ENCODE measurements at places on chromosomes 1 and 21.

DNA sequence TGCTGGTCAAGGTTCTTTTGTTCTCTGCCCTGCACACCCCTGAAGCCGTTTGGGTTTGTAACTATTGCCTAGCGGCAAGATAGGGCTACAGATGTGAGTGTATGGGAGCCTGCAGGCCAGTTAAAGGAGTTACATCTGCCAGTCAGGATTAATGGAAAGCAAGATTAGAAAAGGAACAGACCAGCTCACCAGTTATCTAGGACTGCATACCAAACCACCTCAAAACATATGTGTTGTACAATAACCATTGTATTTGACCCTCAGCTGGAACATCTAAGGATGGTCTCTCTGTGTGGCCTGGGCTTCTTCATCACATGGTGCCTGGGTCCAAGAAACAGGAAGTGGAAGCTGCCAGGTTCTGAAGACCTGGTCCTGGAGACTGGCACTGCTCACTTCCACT lies 52.5 kb upstream of the FBXO28 start:
- no peak for DNase-seq

DNA sequence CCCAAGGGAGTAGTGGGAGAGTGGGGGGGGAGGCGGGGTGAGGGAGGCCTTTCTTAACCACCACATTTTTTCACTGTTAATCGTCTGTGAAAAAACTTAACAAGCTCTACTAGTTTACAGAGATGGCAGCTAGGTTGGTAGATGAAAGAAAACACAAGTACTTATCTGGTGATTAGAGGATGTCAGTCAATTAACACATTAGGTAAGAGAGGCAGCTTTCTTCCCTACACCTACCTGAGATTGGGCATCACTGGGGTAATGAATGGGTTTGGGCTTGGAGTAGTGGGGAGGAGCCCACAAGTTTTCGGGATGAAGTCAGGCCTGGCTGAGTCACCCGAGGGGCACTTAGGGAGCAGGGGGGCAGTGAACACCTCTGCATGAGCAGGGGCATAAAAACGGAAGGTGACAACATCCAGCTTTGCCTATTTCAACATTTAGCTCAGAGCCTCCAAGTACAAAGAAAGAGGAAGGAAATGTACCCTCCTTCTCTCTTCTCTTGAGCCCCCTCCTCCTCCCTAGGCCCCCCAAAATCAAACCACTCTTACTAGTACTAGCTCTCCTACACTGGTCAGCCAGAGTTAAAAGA lies 2.5 kb downstream of the LBR start:
- peak; percentile 39 for DNase-seq

DNA sequence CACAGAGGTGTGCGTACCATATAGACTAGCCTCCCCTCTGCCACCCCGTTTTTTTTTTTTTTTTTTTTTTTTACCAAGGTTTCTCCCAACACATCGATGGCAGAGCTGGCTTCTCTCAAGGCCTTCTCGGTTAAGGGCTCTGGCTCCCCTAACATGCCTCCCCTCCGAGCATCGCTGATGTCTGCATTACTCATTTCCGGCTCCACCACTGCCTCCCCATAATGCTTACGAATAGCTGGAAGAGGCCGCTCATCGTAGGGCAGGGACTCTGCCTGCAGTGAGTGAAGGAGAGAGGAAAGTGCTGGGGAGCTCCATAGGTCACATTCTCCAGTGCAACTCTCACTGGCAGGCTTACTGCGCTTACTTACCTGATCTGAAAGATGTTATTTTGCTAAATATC lies 20.6 kb downstream of the CEP104 start:
- no peak for DNase-seq

- DNase-seq = no peak
Measured at GRCh38 chr1:27745466-27745865, 19.7 kb downstream of the FAM76A start.

DNA sequence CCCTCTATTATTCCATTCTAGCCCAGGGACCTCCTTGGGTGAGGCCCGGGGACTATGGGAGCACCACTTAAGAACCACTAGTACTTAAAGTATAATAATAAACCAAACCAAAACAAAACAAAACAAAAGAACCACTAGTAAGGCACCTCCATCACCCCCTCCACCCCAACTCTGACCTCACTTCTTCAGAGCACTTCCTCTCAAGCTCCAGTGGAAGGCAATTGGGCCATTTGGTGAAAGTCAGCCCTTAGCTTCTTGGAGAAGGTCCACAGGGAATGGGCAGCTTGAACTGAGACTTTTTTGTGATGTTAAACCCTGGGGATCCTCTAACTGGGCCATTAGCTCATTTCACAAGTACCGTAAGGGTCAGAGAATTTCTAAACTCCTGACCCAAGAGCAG lies 237.3 kb downstream of the RHOU start:
- no peak for DNase-seq

- no peak for DNase-seq
Measured at GRCh38 chr21:15986277-15986676, 256.5 kb downstream of the USP25 start.

DNA sequence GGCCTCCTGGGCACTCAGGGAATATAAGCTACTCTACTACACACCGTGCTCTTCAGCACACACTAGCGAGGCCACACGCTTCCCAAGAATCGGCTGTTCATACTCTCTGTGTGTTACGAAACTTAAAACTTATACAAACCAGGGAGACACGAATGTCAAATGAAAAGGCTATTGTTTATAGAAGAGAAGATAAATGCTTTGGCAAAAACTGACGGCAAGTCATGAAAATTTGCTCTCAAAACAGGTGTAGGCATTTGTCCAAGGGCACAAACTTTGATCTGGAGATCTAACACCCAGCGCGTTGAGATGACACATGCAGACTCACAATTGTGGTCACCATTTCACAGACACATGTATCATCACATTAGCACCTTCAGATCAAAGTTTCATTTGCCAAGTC lies 46.1 kb downstream of the USP48 start:
- no peak for DNase-seq

- DNase-seq = peak; percentile 83
Measured at GRCh38 chr1:185646202-185646683, 87.9 kb upstream of the HMCN1 start.

DNA sequence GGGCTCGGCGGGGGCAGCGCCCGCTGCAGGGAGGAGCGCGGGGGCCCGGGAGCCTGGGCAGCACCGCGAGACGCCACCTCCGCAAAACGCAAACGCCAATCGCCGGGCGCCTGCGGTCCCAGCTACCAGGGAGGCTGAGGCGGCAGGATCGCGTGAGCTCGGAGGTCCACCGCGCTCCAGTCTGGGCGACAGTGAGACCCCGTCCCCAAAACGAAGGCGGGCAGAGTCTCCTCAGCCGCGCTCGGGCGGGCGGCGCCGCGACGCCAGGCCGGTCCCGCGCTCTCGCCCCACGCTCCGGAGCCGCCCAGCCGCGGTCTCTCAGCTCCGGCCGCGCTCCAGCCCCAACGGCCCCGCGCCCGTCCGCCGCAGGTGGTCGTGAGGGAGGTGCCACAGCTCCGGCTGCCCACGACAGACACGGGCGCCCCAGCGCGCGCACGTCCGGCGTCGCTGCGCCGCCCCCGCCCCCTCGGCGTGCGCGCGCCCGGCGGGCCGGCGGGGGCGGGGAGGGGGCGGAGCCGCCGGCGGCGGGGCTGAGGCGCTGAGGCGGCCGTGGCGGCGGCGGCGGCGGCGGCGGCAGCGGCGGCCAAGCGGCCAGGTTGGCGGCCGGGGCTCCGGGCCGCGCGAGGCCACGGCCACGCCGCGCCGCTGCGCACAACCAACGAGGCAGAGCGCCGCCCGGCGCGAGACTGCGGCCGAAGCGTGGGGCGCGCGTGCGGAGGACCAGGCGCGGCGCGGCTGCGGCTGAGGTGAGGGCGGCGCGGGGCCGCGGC lies at the start of gene ADARB1:
Gene ADARB1, plus strand, starts transcription at position 533 of the 770 bp plus-strand sequence. CDS start 97,077 bp downstream, outside the sequence.
- peak; percentile 98 for DNase-seq

DNA sequence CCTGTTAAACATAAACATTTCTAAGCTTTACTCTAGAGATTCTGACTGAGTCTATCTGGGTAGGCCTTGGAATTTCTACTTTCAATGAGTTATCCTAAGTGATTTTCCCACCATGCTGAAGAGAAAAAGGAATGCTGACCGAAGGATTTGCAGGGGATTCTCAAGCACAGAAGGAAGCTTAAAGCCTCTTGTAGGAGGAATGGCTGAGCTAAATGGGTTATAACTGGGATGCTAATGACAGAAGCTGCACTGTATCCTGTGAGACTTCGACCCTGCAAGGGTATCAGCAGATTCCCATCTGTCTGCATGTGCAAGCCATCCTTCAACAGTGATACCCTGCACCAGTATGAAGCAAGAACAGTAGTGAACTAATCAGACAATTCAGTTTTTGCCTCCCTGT lies 35.4 kb downstream of the SLC35D1 start:
- no peak for DNase-seq

GRCh38 chr1:40665335-40666171 lies at the start of gene RIMS3:
TSS of gene RIMS3 (minus strand) at chr1:40665682. CDS start at chr1:40641925, 23,757 bp downstream.
- DNase-seq = peak; percentile 96

- DNase-seq = no peak
Measured at GRCh38 chr21:26833460-26833939, 11.7 kb downstream of the ADAMTS1 start.

DNA sequence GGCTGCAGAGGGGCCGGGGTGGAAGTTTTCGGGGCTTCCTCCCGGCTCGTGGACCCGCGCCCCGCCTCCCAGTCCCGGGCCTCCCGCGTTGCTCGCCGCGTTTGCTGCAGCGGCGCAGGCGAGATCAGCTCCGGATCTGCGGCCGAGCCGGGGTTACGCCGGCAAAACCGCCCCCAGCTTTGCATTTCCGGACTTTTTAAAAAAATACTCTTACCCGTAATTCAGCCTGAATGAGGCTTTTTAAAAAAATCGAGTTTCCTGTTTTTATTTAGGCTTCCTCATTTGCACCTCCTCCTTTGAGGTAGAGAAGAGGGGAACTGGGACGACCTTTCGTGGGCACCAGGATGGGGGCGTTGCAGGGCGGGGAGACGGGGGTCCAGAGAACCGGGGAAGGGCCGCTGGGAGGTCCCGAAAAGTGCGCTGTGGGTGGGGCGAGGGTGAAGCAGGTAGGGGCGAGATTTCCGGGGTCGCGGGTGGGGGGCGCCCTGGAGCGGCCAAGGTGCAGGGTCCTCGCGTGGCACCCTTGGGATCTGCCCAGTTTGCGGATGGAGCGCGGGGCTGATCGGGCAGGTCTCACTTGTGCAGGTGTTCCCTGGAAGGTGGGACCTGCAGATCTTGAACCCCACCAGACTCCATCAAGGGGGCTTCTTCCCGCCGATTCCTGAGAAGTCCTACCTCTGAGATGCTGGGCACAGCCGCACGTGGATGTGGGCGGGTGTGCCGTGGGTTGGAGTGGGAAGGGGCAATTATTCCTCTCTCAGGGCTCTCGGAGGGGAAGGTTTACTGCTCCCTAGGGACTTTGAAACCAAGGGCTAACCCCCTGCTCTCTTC lies 1.1 kb downstream of the PIK3CD start:
- peak; percentile 63 for DNase-seq

DNA sequence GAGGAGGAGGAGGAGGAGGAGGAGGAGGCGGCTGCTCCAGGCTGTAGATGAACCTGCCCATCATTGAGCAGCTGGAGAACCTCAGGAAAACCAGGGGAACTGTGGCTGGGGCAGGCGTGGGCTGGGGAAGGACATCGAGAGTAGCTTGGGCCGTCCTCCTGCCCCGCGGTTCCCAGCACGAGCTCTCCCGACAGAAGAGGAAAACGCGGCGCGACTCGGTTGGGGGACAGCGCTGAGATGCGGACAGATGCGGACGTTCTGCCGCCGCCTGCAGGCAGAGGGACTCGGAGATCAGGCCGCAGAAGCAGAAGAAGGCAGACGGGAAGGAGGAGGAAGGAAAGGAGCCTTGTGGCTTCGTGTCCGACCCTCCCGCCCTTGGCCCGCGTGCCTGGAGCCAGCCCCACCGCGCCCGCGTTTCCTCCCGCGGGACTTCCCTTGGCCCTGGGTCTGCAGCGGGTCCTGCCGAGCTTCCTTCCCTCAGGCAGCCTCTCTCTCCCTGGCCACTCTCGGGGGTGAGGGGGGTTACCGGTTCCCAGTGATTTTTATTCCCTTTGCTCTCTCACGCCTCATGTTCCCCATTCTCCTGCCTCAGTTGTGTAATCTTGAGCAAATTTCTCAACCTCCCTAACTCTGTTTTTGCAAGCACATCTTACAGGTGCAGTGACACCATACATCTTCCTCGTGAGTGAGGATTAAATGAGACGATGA lies 1.7 kb upstream of the TNFRSF9 start:
- peak; percentile 65 for DNase-seq

- no peak for DNase-seq
Measured at GRCh38 chr1:237911911-237912310, 21.2 kb upstream of the ZP4 start.

- no peak for DNase-seq
Measured at GRCh38 chr1:87111659-87112371, 197.4 kb downstream of the HS2ST1 start.

DNA sequence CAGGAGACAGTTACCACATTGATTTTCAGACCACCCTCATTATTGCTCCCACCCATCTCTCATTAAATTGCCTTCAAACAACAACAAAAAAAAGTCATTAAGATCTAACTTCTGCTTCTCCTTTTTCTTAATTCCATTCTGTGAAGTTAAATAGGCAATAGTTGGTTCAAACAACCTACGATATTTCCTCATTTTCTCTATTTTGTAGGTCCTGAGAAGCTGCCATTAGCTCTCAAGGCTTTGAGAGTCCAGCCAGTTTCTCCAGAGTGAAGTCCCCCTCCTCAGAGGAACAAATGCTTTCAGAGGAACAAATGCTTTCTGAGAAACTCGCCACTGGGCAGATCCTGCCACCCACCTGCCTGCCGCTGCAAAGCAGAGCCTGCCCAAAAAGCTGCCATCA lies 125.6 kb downstream of the ETS2 start:
- no peak for DNase-seq

DNA sequence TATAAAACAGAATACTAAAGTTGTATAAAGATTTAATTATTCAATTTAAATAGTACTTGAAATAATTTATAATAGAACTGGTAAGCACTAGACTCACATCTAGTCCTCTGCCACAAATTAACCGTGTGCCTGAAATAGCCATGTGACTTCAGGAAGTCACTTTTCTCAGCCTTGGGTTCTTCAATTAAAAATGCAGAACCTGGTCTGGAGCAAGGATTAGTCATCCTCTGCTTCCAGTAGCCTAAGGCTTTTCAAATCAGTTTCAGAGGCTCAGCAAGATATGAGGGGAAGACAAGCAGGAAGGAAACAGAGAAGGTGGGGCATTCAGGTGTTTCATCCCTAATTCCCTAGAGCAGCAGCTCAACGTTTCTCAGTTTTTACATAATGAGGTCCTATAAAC lies 23.0 kb downstream of the DPH5 start:
- DNase-seq = no peak

DNA sequence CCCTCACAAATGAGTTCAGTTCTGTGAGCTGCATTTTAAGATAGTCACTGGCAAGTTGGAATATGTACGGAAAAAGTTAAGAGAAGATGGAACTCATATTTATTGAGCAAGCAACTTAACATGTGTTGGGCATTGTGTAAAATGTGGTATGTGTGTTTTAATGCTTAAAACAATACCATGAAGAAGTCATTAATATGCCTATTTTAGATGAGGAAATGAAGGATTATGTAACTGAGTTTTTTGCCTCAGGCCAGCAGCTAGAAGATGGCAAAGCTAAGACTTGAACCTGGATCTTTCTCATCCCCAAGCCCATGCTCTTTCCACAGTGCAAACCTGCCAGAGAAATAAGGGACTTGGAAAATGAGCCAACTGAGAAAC lies 48.9 kb downstream of the SPATA46 start:
- no peak for DNase-seq

All from GM03348 (cell line).